Hematopoietic multipotent progenitor cell (in vitro differentiated cells): ENCODE measurements at places on chromosomes 5 and 9.

DNA sequence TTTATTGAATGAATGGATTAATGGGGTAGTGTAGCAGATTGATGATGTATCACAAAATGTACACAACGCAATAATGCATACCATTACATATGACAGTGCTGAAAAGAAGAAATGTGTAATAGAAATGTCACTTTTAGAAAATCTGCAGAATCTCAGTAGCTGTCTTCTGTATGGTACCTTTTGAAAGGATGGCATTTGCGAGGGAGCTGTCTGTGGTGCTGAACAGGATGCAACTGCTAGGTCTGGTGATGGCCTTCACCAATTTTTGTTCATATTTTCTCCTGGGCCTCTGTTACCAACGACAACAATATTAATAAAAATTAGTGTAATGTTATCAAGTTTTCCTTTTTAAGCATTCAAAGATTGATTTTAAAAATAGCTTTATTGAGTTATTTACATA lies 36.2 kb upstream of the OTULIN start:
- peak; percentile 59 for DNase-seq

DNA sequence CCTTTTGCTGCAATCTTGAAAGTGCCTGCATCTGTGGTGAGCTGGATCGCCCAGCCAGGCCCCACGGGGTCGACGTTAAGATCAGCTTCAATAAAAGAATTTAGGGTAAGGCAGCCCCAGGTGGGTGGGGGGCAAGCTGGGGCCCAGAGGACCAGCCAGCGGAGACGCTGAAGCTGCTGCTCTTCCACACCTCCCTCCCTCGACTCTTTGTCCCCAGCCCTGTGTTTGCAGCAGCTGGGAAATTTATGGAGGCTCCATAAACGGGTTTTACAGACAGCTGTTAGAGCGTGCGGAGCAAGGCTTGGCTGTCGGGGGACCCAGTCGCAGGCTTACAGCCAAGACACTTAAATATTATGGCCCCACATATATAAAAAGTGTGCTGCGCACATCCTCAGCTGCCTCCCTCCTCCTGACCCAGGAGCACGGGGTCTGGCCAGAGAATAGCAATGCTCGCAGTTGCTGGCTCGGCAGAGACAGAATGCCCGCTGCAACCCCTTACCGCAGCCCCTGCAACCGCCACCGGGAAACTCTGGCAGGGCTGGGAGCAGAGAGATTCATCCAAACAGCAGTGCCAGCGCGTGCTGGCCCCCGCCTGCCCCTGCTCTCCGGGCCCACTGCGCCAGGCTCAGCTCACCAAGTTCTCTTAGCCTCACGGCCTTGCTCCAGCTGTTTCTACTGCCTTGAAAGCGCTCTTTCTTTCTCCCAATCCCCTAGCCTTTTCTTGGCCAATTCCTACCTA lies 28.4 kb upstream of the MVB12B start:
- no peak for DNase-seq

DNA sequence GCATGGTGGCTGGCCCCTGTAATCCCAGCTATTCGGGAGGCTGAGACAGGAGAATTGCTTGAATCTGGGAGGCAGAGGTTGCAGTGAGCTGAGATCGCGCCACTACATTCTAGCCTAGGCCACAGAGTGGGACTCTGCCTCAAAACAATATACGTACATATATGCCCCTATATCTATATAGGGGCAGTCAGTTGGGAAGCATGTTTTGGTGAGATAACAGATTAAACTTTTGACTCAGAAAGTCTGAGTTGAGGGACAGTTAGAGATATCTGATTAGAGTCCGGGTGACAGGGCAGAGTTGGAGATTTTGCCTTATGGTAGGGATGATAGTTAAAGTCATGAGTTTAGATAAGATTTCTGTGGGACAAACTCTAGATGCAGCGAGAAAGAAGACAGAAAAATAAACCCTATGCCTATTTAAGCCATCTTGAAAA lies 71.8 kb upstream of the ALDH1A1 start:
- no peak for DNase-seq

DNA sequence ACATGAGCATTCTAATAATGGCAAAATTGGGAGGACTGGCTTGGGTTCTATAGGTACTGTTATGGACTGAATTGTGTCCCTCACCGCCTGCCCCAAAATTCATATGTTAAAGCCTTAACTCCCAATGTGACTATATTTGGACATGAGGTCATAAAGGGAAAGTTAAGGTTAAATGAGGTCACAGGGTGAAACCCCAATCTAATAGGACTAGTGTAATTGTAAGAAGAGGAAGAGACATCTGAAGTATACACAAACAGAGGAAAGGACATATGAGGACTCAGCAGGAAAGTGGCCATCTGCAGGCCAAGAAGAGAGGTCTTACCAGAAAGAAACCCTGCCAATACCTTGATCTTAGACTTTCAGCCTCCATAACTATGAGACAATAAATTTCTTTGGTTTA lies 23.1 kb downstream of the RNF180 start:
- DNase-seq, result no peak

- DNase-seq, result no peak
These were observed 157.2 kb upstream of the ISL1 start for GRCh38 chr5:51225789-51226742.

DNA sequence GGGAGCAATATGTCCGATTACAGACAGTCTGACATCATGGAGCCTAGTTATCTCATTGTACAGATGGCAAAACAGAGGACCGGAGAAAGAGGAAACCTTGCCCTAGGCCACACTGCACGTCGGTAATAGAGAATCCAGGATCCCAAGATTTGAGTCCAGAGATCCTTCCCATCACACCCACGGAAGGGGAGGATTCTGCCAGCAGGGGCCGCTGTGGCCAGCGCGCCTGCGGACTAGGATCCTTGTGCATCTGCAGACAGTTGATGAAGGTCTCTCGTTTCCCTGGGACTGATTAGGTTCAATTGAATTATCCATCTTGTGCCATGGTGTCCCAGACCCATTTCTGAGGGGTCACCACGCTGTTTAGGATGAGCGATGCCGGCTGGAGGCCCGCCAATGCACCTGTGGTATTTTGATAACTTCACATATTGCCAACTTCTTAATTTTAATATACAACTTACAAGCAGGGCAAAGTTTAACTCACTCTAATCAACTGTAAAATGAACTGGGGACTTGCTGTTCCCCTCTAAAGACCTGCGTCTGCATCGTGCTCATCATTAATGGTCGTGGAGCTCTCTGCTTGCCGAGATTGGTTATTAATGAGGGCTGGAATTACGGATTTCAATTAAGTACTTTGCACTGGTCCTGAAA lies 592.7 kb upstream of the BRINP1 start:
- DNase-seq, result no peak

- peak; percentile 88 for DNase-seq
These were observed 18.0 kb upstream of the STARD4 start for GRCh38 chr5:111530298-111530740.
